ENCODE measurements at places on chromosomes 2 and 18.

- peak; percentile 59 for DNase-seq
Observed at GRCh38 chr18:45413180-45413836, 202.0 kb upstream of the SLC14A2 start.

GRCh38 chr2:118642501-118642900 lies 204.9 kb downstream of the EN1 start:
- peak; percentile 8 for DNase-seq

DNA sequence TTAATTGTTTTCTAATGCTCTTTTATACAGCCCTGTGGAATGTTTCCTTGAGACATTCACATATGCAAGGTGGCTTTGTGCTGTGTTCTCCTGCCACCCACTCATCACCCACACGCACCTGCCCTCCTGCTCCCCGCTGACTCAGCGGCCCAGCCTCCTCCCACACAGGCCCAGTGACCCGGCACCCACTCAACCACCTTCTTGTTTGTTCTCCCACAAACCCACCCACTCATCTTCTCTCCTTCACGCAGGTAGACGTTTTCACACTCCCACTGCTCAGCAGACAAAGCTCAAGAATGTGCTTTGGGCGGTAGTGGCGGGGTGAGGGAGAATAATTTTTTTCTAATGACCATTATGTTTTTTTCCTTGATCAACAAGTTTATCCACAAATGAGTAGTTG lies 28.6 kb upstream of the NEMP2 start:
- no peak for DNase-seq

GRCh38 chr2:144858211-144858610 lies 338.3 kb upstream of the ZEB2 start:
- DNase-seq = no peak

DNA sequence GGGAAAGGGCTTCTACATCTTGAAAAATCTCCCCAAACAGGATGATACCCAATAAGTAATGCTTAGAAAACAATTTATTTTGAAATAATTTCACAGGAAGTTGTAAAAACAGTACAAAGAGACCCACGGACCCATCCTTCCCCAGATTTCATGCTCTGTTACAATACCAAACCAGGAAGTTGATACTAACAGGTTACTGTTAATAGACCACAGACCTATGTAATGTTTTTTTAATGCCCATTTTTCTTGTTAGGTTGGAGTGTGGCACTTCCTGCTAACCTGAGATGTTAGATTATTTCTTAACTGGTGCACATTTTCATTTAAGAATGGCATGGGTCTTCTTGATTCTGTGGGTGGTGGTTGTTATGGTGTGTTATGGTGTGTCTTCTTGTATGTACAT lies 21.4 kb upstream of the MGAT5 start:
- DNase-seq = no peak

Measured in fibroblast of mammary gland (primary cell).